Right ventricle myocardium inferior (tissue), 1 donor: ENCODE measurements at places on chromosomes 2 and 18. TPM values are rescaled to one million over a fixed set of nuclear protein-coding genes. Genes with fewer than 3 reads are reported as not detected.

Gene GPR155
- 14.0 TPM for total RNA-seq

Gene KIF5C
- total RNA-seq, result 0.87 TPM

Gene CFAP221
- 0.51 TPM for total RNA-seq

Gene RNPEPL1
- 98.4 TPM for total RNA-seq

Gene HS6ST1
- 34.9 TPM for total RNA-seq

DNA sequence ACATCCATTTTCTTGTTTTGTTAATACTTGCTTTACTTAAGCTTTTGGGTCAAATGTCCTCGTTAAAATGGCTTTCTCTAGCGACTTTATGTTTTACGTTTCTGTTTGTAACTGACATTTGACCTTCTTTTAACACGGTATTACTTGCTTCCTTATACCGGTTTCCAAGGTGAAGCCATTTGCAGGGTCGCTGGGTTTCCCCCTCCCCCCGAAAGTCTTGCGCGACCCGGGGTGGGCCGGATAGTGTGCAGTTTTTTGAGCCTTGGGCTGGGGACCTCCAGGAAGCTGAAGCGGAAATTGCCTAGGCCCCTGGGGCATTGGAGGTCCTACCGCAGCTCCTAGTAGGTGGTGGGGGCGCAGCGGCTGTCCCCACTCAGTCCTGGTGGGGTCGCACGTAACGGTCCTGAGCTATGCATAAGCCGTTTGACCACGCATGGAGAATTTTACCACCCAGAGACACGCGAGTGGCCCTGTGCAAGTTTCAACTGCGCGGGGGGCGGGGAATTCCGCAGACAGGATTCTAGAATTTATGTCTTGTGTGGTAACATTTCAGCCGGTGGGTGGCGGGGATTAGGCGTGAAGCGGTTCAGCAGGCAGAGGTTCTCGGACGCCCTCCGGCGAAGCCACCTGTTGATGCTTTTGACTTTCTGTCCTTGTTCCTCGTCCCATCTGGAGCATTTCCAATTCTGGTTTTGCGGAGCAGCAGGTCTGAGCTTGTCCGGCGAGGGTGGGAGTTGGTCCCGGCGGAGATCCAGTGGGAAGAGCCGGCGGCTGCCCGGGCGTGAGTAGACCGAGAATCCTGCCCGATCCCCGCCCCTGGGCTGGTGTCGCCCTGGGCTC is 2.4 kb downstream of the CFLAR start:
- DNase-seq, result peak; percentile 95

GRCh38 chr2:176637486-176638166 is 368.4 kb downstream of the MTX2 start:
- peak; percentile 68 for DNase-seq

DNA sequence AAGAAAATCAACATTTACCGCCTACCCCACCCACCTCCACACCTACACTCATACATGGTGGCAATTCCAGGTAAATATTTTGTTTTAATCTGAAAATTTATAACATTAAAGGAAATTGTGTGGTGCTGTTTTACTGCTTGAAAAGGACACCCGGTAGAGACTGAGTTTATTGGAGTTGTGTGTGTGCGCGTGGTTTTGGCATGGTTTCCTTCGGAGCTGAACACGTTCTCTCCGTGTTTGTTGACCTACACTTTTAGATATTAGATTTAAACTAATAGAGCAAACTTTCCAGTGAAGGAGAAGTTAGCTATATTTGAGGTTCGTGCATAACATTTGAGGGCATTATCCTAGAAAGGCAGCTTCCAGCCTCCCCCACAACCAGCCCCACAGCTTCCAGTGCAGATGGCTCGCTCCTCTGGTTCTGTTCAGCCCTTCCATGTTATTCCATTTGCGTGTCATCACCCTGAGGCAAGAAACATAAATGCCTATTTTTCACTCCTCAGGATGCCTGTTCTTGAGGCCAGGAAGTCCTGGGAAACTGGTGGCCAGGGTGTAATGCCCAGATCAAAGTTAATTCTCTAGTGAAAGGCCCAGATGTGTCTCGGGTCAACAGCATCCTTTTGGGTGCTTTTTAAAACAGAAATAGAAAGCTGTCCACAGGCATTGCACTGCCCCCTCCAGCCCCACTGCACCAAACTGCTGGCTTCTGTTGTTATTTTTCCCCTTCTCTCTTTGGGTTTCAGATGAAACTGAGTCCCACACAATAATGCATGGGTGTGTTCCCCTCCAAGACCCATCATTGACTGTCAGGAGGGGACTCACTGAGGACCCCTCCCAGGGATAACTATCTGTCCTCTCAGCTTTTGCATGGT is 190.2 kb downstream of the SETBP1 start:
- no peak for DNase-seq

GRCh38 chr18:51687845-51688585 is 490.5 kb upstream of the MEX3C start:
- no peak for DNase-seq

- peak; percentile 34 for DNase-seq
Measured at GRCh38 chr2:109385506-109385905, 228.3 kb downstream of the SEPTIN10 start.
